H9 (cell line): ENCODE measurements at places on chromosomes 6 and 20.
A peak's percentile ranks its signal among the peaks of the same experiment; 100 is the strongest.

DNA sequence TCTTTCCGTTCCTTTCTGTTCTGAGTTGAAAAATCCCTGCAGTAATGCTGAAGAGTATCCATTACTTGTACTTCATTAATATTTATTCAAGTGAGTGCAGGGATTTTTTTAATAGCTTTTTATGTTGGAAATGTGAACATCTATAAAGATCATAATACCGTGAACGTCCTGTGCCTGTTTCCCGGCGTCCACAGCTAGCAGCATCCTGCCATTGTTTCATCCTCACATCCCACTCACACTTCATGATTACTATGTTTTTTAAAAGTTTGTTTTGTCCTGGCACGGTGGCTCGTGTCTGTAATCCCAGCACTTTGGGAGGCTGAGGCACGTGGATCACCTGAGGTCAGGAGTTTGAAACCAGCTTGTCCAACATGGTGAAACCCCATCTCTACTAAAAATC, 54.3 kb downstream of the SASH1 start:
- no peak overlapping the region for H3K27ac ChIP-seq
- H3K27me3 ChIP-seq = no peaks in the 10 kb centered on the region
- DNase-seq = no peak
- H3K4me1 ChIP-seq = no peaks in the 10 kb centered on the region; the same call in 1 of the 2 replicates
- H3K4me3 ChIP-seq = no peak overlapping the region

DNA sequence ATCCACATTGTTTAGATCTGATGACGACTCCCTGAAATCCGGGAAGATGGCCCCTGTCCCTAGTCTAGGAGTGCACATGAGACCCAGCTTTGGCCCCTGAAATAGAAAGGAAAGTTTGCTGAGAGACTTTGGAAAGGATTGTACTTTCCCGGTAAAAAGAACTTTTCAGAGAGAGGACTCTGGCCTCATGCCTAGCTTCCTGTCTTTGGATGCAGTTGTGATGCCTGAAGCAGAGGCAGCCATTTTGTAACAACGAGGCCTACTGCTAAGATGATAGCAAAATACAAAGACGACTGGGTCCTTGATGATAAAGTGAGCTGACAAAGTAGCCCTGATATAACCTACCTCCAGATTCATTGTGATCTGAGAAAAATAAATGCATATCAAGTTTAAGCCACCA, 6.9 kb downstream of the CPNE5 start:
- no peak overlapping the region for H3K4me3 ChIP-seq
- no peak overlapping the region for H3K27ac ChIP-seq
- H3K4me1 ChIP-seq = peaks cover 3% of the 10 kb centered on the region; the same call in 1 of the 2 replicates
- H3K36me3 ChIP-seq = 0 out of 3 replicates have a peak, but pooled peaks cover 3% of the 10 kb centered on the region
- peaks cover 2% of the 10 kb centered on the region; the same call in 1 of the 2 replicates for H3K27me3 ChIP-seq

GRCh38 chr6:16396497-16397319, 158.3 kb downstream of the GMPR start:
- H3K27ac ChIP-seq = no peak overlapping the region
- no peak overlapping the region for H3K4me3 ChIP-seq
- no peaks in the 10 kb centered on the region for H3K27me3 ChIP-seq
- H3K36me3 ChIP-seq = no peaks in the 10 kb centered on the region

DNA sequence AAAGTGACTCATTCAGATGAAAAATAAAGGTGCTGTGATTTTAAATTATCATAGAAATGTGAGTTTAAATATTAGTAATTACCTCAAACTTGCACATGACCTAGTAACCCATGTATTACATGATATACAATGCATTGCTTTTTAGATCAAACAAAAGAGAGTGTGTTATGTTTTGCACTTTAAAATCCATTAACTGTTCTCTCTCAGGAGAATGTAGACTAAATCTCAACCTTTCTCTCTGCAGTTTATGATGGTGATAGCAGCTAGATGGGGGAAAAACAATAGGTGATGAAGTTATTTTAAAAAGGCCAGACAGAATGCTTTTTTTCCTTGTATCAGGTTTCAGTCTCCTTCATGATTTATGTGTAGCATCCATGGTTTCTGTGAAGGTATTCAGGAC, 404.4 kb upstream of the RNF217 start:
- no peaks in the 10 kb centered on the region for H3K4me1 ChIP-seq
- no peaks in the 10 kb centered on the region for H3K36me3 ChIP-seq
- no peak overlapping the region for H3K27ac ChIP-seq
- H3K4me3 ChIP-seq = no peak overlapping the region
- no peaks in the 10 kb centered on the region for H3K27me3 ChIP-seq
- no peak for DNase-seq

DNA sequence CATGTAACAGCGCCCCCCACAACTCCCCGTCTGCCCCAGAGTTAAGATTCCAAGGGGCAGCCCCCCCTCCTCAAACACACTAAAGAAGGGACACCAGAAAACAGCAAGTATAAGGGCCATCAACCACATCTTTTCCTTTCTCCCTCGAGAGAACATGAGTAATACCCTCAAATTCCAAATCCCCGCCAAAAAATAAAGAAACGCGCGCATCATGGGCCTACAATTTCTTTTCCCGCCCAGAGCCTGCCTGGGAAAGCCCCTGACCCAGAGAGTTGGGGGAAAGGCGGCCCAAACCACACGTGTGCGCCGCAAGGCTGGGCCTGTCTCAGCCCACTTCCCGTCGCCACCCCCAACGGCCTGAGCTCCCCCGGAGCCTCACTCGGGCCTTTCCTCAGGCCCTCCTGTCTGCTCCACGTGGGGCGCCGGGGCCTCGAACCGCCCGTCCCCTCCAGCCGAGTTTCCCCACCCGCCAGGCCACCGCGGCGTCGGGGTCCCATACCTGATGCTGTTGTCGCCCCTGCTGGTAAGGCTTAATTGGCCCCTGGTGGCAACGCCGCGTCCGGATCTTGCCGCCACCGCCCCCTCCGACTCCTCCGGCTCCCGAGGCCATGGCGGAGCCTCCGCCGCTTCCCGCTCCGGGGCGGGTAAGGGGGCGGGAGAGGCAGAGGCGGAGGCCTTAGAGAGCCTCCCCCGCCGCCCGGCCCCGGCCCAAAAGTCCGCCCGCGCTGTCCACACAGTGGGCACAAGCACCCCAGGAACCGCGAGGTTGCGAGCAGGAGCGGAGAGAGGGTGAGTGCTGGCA, 746 bp downstream of the NUP153 start:
- peak; percentile 58 for DNase-seq
- H3K4me1 ChIP-seq = peaks cover 2% of the 10 kb centered on the region; the same call in 1 of the 2 replicates
- H3K4me3 ChIP-seq = peak overlapping the region; percentile 100
- H3K27me3 ChIP-seq = no peaks in the 10 kb centered on the region

DNA sequence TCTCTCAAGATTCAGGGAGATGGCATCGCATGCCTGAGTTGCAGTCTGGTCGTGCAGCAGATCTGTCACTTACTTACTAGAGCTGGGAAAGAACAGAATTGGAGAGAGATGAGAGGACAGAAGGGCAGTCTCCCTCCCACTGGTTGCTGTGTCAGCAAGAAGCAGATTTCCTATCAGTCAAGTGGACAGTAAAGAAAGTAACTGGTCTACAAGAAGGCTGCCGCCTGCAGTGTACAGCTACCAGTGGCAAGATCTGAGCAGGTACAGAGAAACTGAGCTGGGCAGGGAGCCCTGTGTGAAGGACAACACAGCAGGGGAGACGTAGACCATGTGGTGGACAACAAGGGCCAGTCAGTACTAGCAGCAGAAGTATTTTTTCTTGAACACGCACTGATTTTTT, 49.5 kb upstream of the PCSK2 start:
- no peak overlapping the region for H3K27ac ChIP-seq
- no peak overlapping the region for H3K4me3 ChIP-seq
- peaks cover 2% of the 10 kb centered on the region; the same call in 1 of the 2 replicates for H3K27me3 ChIP-seq
- no peaks in the 10 kb centered on the region for H3K4me1 ChIP-seq

DNA sequence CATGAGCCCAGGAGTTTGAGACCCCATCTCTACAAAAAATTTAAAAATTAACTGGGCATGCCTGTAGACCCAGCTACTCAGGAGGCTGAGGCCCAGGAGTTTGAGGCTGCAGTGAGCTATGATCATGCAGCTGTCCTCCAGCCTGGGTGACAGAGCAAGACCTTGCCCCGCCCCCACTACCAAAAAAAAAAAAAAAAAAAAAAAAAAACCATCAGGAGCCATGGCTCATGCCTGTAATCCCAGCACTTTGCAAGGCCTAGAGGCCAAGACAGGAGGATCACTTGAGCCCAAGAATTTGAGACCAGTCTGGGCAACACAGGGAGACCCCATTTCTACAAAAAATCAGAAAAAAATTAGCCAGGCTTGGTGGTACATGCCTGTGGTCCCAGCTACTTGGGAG, 159.1 kb downstream of the SOBP start:
- no peaks in the 10 kb centered on the region for H3K36me3 ChIP-seq
- H3K4me1 ChIP-seq = no peaks in the 10 kb centered on the region
- H3K27ac ChIP-seq = no peak overlapping the region
- H3K4me3 ChIP-seq = no peak overlapping the region
- DNase-seq = no peak
- no peaks in the 10 kb centered on the region for H3K27me3 ChIP-seq

- H3K36me3 ChIP-seq = peaks cover 6% of the 10 kb centered on the region; the same call in 2 of the 3 replicates
- peak overlapping the region; percentile 13 for H3K27ac ChIP-seq
- peak overlapping the region; percentile 97 for H3K4me3 ChIP-seq
- H3K4me1 ChIP-seq = no peaks in the 10 kb centered on the region
- H3K27me3 ChIP-seq = no peaks in the 10 kb centered on the region
- DNase-seq = no peak
Observed at GRCh38 chr6:26195924-26196845, 109.0 kb downstream of the HFE start.

DNA sequence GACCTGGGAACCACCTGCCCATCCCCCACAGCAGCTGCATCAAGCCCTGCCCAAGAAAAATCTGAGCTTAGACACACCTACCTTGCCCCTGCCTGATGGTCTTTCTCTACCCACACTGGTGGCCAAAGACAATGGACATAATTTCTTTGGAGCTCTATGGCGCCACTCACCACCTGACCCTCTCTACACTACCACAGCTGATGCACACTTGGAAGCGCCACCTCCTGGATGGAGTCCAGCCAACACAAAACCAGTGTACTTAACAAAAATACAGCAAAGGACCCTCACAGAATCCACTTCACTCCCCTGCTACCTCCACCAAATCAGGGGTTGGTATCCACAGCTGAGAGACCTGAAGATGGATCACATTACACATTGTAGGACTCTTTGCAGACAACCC, 39.7 kb upstream of the CLVS2 start:
- H3K4me1 ChIP-seq = no peaks in the 10 kb centered on the region
- peaks cover 14% of the 10 kb centered on the region for H3K36me3 ChIP-seq
- H3K4me3 ChIP-seq = no peak overlapping the region

GRCh38 chr6:21158873-21159272, 434.7 kb upstream of the SOX4 start:
- no peaks in the 10 kb centered on the region for H3K36me3 ChIP-seq
- H3K27ac ChIP-seq = no peak overlapping the region
- no peak overlapping the region for H3K4me3 ChIP-seq
- no peaks in the 10 kb centered on the region for H3K27me3 ChIP-seq
- 0 out of 2 replicates have a peak, but pooled peaks cover 3% of the 10 kb centered on the region for H3K4me1 ChIP-seq

DNA sequence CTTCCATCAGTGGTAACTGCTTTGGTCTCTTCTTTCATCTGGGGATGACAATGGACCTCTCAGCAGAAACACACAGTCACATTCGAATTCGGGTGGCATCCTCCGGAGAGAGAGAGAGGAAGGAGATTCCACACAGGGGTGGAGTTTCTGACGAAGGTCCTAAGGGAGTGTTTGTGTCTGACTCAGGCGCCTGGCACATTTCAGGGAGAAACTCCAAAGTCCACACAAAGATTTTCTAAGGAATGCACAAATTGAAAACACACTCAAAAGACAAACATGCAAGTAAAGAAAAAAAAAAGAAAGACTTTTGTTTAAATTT, 6.1 kb downstream of the EDN1 start:
- no peak overlapping the region for H3K4me3 ChIP-seq
- H3K27ac ChIP-seq = no peak overlapping the region

GRCh38 chr6:35088281-35089215, 52.6 kb downstream of the TCP11 start:
- no peak overlapping the region for H3K27ac ChIP-seq
- no peaks in the 10 kb centered on the region for H3K4me1 ChIP-seq
- H3K36me3 ChIP-seq = peaks cover 19% of the 10 kb centered on the region; the same call in 2 of the 3 replicates
- H3K27me3 ChIP-seq = no peaks in the 10 kb centered on the region

DNA sequence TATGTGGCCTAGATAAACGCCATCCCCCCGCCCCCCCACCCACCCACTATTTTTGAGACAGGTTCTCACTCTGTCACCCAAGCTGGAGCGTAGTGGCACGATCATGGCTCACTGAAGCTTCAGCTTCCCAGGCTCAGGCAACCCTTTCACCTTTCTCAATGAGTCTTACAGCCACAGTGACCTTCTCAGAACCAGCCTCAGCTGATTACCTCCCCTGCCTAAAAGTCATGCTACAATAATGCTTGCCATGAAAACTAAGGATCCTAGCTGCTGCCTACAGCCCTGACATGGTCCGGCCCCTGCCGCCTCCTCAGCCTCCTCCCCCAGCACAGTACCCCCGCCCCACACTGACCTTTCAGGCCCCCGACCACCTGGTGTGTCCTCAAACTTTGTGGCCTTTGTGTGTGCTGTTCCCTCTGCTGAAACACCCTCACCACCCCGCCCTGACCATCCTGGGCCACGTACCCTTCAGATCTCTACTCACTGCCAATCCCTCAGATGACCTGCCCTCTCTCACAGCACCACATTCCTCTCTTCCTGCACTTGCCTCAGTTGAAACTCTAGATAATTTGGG, 31.3 kb downstream of the PNPLA1 start:
- DNase-seq = no peak
- H3K36me3 ChIP-seq = no peaks in the 10 kb centered on the region
- H3K27ac ChIP-seq = no peak overlapping the region
- H3K4me1 ChIP-seq = no peaks in the 10 kb centered on the region
- H3K27me3 ChIP-seq = no peaks in the 10 kb centered on the region
- H3K4me3 ChIP-seq = no peak overlapping the region

DNA sequence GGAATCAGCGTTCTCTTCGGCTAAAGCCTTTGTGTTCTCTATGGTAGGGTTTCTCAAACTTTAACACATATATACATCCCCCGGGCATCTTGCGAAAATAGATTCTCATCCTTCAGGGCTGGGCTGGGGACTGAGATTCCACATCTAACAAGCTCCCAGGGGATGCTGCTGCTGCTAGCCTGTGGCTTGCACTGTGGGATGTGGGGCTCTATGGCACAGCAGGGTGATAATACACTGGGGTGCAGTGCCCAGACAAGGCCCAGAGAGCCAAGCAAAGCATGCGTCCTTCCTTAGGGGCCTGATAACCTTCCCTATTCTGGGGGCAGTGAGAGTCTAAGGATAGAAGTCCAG, 102.0 kb downstream of the LAMP5 start:
- H3K4me1 ChIP-seq = no peaks in the 10 kb centered on the region
- H3K27me3 ChIP-seq = no peaks in the 10 kb centered on the region
- no peak overlapping the region for H3K27ac ChIP-seq
- no peaks in the 10 kb centered on the region for H3K36me3 ChIP-seq
- H3K4me3 ChIP-seq = no peak overlapping the region
- no peak for DNase-seq

GRCh38 chr6:109344226-109344625, 38.0 kb downstream of the CD164 start:
- no peak for DNase-seq
- no peak overlapping the region for H3K27ac ChIP-seq
- no peak overlapping the region for H3K4me3 ChIP-seq
- H3K27me3 ChIP-seq = no peaks in the 10 kb centered on the region

GRCh38 chr20:38985060-38985459, 22.9 kb downstream of the DHX35 start:
- no peaks in the 10 kb centered on the region for H3K27me3 ChIP-seq
- H3K36me3 ChIP-seq = peaks cover 21% of the 10 kb centered on the region
- no peak overlapping the region for H3K4me3 ChIP-seq
- no peak for DNase-seq

GRCh38 chr20:57205606-57206219, 60.7 kb downstream of the BMP7 start:
- no peak overlapping the region for H3K27ac ChIP-seq
- H3K4me3 ChIP-seq = no peak overlapping the region
- H3K27me3 ChIP-seq = no peaks in the 10 kb centered on the region
- no peaks in the 10 kb centered on the region for H3K4me1 ChIP-seq
- H3K36me3 ChIP-seq = peaks cover 19% of the 10 kb centered on the region; the same call in 1 of the 2 replicates
- DNase-seq = no peak
